ENCODE measurements at places on chromosomes 1 and 21. TPM values are rescaled to one million over a fixed set of nuclear protein-coding genes. Genes with fewer than 3 reads are reported as not detected.
A peak's percentile ranks its signal among the peaks of the same experiment; 100 is the strongest.

GRCh38 chr1:183732236-183732880 lies 72.6 kb upstream of the RGL1 start:
- H3K4me3 ChIP-seq = no peak overlapping the region
- no peaks in the 10 kb centered on the region for H3K36me3 ChIP-seq
- H3K27me3 ChIP-seq = no peaks in the 10 kb centered on the region
- no peak overlapping the region for H3K27ac ChIP-seq
- DNase-seq = no peak

Gene RPE65
- not detected for total RNA-seq

DNA sequence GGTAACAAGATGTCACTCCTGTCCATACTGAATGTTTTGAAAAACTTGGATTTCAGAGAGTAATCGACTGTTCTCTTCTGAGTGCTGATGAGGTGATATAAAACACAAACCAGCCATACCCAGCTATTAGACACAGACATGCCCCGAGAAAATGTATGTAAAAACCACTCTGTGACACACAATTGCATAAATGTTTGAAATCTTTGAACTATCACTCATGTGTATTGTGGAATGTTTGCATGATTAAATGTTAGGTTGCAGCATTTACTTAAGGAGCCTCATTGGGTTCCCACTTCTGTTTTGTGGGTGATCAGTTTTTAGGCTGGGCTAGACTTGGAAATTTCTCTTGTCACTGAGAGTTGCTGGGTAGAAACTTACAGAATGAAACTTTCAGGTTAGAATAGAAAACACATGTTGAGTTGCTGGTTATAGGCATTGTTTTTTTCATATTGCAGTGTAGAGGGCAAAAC lies 270.4 kb upstream of the B3GALT2 start:
- no peak for DNase-seq
- H3K4me3 ChIP-seq = no peak overlapping the region
- peaks cover 11% of the 10 kb centered on the region for H3K36me3 ChIP-seq
- no peaks in the 10 kb centered on the region for H3K27me3 ChIP-seq

Gene CASZ1
- total RNA-seq = 6.9 TPM

Gene PLA2G4A
- 0.28 TPM for total RNA-seq

DNA sequence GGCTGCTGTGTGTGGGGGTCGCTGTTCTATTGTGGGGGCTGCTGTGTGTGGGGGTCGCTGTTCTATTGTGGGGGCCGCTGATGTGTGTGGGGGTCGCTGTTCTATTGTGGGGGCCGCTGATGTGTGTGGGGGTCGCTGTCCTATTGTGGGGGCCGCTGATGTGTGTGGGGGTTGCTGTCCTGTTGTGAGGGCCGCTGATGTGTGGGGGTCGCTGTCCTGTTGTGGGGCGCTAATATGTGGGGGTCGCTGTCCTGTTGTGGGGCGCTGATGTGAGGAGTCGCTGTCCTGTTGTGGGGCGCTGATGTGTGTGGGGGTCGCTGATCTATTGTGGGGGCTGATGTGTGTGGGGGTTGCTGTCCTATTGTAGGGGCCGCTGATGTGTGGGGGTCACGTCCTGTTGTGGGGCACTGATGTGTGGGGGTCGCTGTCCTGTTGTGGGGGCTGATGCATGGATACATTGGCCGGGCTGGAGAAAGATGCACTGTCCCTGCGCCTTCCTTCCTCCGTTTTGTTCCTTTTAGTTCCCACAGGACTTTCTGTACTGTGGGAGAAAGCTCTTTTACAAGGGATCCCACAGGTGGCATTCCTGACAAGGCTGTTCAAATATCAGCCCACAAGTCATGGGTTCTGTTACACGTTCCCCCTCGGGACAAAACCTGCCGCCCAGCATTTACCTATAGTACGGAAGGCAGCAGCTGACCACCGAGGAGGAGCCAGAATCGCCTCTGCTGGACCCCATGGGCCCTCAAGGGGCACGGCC lies 27.5 kb downstream of the SETD4 start:
- no peak overlapping the region for H3K4me3 ChIP-seq
- no peak overlapping the region for H3K27ac ChIP-seq
- H3K36me3 ChIP-seq = peaks cover 19% of the 10 kb centered on the region
- DNase-seq = no peak
- H3K4me1 ChIP-seq = peaks cover 6% of the 10 kb centered on the region
- no peaks in the 10 kb centered on the region for H3K27me3 ChIP-seq

DNA sequence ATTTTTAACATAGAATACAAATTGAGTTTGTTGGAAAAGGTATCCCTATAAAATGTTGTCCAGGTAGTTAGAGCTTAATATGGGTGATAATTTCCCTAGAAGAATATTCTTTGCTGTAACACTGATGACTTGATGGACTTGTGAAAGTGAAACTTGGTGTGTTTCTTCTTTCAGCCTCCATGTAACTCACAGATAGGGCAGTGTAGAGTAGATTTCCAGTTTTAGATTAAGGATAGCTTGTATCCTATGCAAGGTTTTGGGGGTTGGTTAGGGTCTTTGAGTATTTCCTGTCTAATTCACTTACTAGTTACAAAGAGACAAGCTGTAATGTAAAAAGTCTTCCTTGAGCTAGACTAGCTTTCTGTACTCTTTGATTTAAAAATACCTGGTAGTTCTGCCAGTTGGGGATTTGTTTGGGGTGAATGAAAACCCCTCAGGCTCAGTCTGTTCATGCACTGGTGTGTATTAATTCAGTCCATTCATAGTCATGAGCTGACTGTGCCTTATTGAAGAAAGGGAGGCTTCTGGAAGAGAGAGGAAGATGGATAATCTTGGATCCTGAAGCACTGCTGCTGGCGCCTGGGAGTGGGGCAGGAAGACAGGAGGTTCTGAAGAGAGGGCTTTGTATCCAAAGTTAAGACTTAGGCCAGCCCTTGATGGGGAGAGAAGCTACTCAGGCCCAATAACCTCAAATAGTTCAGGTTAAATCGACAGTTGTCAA lies 83.6 kb downstream of the CAMTA1 start:
- H3K36me3 ChIP-seq = peaks cover 6% of the 10 kb centered on the region
- DNase-seq = no peak
- no peaks in the 10 kb centered on the region for H3K27me3 ChIP-seq
- no peak overlapping the region for H3K27ac ChIP-seq
- no peak overlapping the region for H3K4me3 ChIP-seq

DNA sequence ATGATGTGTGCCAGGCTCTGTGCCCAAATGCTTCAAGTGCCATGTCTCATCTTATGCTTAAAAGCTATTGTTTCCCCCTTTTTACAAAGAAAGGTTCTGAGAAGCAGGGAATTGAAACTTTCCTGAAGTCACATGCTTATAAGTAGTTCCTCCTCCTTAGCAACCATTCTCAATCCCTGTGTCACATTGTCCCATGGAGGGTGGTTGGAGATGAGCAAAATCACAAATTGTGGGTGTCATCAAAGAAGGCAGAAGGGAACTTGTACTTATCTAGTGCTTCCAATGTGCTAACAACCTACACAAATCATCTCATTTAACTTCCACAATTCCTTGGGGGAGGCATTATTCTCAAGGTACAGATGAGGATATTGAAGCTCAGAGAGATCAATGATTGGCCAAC lies 10.1 kb upstream of the ERICH3 start:
- no peak for DNase-seq
- H3K27ac ChIP-seq = no peak overlapping the region
- no peak overlapping the region for H3K4me3 ChIP-seq

DNA sequence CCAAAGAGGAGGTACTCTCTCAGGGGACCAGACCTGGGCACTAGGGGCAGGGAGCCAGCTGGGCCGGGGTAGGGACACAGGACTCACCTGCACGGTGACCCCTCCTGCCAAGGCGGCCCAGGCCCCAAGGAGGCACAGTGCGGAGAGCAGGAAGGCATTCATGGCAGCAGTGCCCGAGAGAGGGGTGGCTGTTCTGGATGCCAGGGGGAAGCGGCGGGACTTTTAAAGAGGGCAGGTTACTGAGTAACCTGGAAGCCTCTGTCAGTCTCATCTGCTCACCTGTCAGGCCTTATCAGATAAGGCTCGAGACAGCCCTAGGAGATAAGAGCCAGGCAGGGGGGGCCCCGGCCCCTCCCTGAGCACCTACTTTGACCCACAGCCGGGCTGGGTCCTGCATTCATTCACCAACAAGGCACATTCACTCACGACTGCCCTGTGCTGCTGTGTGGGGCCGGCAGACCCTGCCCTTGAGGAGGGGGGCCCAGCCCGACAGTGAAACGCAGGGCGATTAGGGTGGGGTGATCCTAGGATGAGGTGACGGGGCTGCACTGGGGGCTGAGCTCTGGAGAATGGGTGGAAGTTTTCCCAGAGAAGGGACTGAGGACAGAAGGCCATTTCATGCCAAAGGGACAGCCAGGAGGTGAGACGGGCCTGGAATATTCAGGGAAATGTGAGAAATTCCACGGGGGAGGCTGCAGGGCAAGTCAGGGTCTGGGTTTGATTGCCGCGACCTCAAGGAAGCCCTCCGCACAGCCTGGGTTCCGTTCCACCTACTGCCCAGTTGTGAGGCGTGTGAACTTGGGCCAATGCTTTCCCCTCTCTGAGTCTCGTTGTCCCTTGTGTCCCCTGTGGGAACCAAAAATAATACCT lies at the start of gene GUCA2A:
TSS of gene GUCA2A (minus strand) at position 195 of the 870 bp plus-strand sequence. CDS start at position 162, 33 bp downstream.
- H3K27me3 ChIP-seq = peaks cover 4% of the 10 kb centered on the region
- peaks cover 2% of the 10 kb centered on the region for H3K4me1 ChIP-seq
- DNase-seq = no peak
- no peak within 1 kb of the TSS for H3K4me3 ChIP-seq
- no peaks in the 10 kb centered on the region for H3K36me3 ChIP-seq

- no peak overlapping the region for H3K27ac ChIP-seq
- no peaks in the 10 kb centered on the region for H3K4me1 ChIP-seq
- H3K36me3 ChIP-seq = no peaks in the 10 kb centered on the region
- no peaks in the 10 kb centered on the region for H3K27me3 ChIP-seq
- no peak for DNase-seq
- no peak overlapping the region for H3K4me3 ChIP-seq
Observed at GRCh38 chr1:19635646-19636045, 8.5 kb upstream of the NBL1 start.

- H3K4me3 ChIP-seq = peak within 1 kb of the TSS; percentile 55
- peaks cover 55% of the 10 kb centered on the region for H3K27me3 ChIP-seq
- peak; percentile 54 for DNase-seq
- no peaks in the 10 kb centered on the region for H3K4me1 ChIP-seq
Observed at GRCh38 chr1:81800695-81801650, at the start of gene ADGRL2. Gene ADGRL2 (plus strand): TSS chr1:81800934. CDS start chr1:81836985, 36,051 bp downstream.

DNA sequence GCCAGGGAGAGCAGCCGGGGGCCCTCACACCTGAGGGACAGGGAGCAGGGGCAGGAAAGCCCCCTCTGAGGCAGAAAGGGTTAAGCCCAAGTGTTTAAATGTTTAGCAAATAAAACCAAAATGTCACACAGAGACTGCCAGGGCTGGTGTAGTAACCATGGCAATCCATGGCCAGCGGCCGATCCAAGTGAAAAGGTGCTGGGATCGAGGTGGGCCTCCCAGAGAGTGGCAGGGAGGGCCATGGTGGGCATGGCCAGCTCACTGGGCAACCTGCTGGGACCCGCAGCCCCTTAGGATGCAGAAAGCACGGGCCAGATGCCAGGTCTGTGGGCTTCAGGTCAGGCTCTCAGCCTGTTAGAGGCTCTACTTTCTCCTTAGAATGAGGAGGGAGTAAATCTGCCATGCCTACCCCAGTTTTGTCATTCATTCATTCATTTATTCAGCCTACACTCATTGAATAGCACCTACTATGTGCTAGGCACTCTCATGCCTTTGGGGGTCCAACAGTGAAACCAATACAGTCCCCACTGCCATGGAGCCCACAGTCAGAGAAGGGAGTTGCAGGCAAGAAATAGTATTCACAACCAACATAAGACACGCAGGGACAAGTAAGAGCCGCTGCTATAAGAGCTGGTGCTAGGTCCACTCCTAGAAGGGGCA lies 56.1 kb downstream of the KCNN3 start:
- H3K4me1 ChIP-seq = peaks cover 12% of the 10 kb centered on the region
- no peak for DNase-seq
- no peaks in the 10 kb centered on the region for H3K36me3 ChIP-seq
- H3K27ac ChIP-seq = no peak overlapping the region

- peak overlapping the region; percentile 7 for H3K4me3 ChIP-seq
- no peaks in the 10 kb centered on the region for H3K27me3 ChIP-seq
- no peak for DNase-seq
- no peaks in the 10 kb centered on the region for H3K4me1 ChIP-seq
- H3K27ac ChIP-seq = no peak overlapping the region
- no peaks in the 10 kb centered on the region for H3K36me3 ChIP-seq
Observed at GRCh38 chr1:17356387-17357026, 15.5 kb upstream of the PADI6 start.

- peak overlapping the region; percentile 91 for H3K27ac ChIP-seq
- H3K27me3 ChIP-seq = no peaks in the 10 kb centered on the region
- peaks cover 81% of the 10 kb centered on the region for H3K36me3 ChIP-seq
Observed at GRCh38 chr1:171794085-171794484, 12.6 kb downstream of the METTL13 start.

Gene TMCC2
- total RNA-seq = 20.9 TPM

- no peaks in the 10 kb centered on the region for H3K4me1 ChIP-seq
- no peak for DNase-seq
- no peaks in the 10 kb centered on the region for H3K36me3 ChIP-seq
- H3K27me3 ChIP-seq = no peaks in the 10 kb centered on the region
- no peak overlapping the region for H3K27ac ChIP-seq
Observed at GRCh38 chr1:67997746-67998145, 52.7 kb downstream of the DIRAS3 start.

Gene RPF1
- 64.4 TPM for total RNA-seq

- H3K27me3 ChIP-seq = peaks cover 2% of the 10 kb centered on the region
- no peaks in the 10 kb centered on the region for H3K36me3 ChIP-seq
- no peak overlapping the region for H3K27ac ChIP-seq
- H3K4me3 ChIP-seq = no peak overlapping the region
- DNase-seq = no peak
Observed at GRCh38 chr1:178954325-178954690, 71.4 kb upstream of the FAM20B start.

DNA sequence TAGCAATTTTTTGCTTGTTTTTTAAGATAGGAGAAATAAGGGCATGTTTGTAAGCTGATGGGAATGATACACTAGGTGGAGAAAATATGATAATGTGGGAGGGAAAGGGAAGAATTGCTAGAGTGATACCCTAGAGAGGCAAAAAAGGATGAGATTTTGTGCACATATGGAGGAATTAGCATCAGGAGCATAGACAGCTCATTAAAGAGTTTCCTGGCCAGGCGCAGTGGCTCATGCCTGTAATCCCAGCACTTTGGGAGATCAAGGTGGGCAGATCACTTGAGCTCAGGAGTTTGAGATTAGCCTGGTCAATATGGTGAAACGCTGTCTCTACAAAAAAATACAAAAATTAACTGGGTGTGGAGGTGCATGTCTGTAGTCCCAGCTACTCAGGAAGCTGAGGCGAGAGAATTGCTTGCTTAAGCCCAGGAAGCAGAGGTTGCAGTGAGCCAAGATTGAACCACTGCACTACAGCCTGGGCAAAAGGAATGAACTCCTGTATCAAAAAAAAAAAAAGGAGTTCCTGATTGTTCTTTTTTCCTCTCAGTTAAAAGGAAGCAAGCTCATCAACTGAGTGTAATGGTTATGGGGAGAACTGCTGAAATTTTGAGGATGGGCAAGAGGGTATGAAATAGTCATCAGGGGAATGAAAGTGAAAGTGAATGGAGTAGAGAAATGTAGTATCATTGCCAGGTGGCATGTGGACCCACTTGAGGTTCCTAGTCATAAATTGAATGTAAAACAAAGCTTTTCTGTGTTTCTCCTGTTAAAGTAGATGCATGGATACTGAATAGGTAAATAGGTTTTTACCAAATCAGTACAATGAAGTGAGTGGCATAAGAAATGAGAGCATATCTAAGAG lies 35.5 kb downstream of the SH3GLB1 start:
- H3K36me3 ChIP-seq = peaks cover 33% of the 10 kb centered on the region
- DNase-seq = peak; percentile 71
- H3K27ac ChIP-seq = no peak overlapping the region

Gene CD53
- 185 TPM for total RNA-seq
